ENCODE measurements at places on chromosomes 5 and 9.

- no peak for DNase-seq
Measured at GRCh38 chr5:156419661-156420060, 92.7 kb downstream of the SGCD start.

DNA sequence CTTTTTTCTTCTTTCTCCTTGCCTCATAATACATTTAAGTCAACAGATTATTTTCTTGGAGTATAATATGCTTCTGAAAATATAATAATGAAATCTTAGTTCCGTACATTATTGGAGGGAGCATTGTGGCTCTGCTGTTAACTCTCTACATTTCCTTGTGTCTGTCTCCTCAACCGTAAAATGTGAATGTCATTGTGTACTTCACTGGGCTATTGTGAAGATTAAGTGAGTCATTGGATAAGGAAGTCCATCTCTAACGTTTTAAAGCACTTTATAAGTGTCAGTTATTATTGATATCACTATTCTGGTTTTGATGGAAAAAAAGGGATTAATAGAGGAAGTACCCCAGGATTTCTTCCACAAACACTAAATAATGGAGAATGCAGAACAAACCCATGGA is 304.5 kb upstream of the RFX3 start:
- DNase-seq: peak; percentile 27

GRCh38 chr5:59529239-59529638 is 364.3 kb downstream of the PDE4D start:
- DNase-seq: no peak

DNA sequence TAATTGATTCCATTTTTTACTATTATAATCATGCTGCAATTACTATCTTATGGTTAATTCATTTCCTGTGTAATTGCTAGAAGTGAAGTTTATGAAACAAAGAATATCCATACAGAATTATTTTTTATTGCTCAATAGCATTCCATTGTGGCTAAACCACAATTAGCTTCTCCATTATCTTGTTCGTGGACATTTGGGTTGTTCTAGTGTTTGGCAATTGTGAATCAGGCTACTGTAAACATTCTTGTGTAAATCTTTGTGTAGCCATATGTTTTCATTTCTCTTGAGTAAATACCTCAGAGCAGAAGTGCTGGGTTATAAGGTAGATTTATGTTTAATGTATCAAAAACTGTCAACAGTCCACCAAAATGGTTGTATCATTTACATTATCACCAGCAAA is 341.1 kb downstream of the MAT2B start:
- DNase-seq: peak; percentile 57

DNA sequence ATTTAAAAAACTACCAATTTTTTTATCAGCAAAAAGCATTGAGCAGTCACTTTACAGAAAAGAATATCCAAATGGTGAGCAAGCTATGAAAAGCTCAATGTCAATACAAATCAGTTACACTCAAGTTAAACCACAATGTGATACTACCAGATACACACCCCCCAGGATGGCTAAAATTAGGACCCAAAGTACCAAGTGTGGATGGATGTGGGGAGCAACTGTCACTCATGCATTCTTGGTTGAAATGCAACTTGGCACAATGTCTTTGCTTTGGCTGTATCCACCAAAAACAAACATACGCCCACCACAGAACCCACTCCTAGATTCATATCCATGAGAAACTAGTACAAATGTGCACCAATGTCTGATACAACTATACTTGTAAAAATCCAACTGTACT is 120.0 kb upstream of the IRX1 start:
- DNase-seq: no peak

- peak; percentile 87 for DNase-seq
Measured at GRCh38 chr9:14433351-14434157, 119.6 kb upstream of the NFIB start.

GRCh38 chr5:57410374-57411320 is 72.0 kb downstream of the ACTBL2 start:
- DNase-seq: no peak

DNA sequence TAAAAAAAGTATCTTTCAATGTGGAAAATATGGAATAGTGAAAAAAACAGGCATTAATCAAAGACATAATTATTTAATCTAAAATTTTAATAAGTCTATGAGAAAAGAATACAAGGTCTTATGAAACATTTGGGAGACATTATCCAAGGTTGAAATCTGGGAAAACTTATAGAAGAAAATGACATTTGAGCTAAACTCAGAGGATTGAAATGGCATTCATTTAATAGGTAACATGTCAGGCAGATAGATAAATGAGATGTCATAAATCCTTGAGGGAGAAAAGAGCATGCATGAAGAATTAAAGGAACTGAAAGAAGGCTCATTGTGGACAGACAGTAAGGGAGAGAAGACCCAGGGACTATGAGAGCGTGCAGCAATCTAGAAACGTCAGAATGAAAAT is 284.4 kb downstream of the PRR16 start:
- no peak for DNase-seq

GRCh38 chr5:132008961-132009680 is 2.3 kb downstream of the ACSL6 start:
- no peak for DNase-seq

- DNase-seq: peak; percentile 81
Measured at GRCh38 chr9:27227192-27227591, 69.8 kb downstream of the EQTN start.
